ENCODE measurements at places on chromosomes 13 and 19.

GRCh38 chr19:13691569-13692435, 72.5 kb upstream of the MRI1 start:
- no peak for DNase-seq

GRCh38 chr13:99663185-99663825, 162.0 kb downstream of the TM9SF2 start:
- no peak for DNase-seq

DNA sequence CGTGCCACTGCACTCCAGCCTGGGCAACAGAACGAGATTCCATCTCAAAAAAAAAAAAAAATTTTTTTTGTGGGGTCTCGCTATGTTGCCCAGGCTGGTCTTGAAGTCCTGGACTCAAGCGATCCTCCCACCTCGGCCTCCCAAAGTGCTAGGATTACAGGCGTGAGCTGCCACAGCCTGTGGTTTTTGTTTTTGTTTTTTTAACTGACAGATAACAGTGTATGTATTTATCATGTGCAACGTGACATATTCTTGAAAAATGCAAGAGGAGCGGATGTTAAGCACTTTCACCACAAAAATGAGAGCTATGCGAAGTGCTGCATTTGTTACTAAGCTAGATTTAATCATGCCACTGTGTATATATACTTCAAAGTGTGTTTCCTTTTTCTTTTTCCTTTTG, 49.0 kb downstream of the ARHGEF18 start:
- no peak for DNase-seq

GRCh38 chr13:50012396-50013169, 2.7 kb upstream of the KCNRG start:
- DNase-seq: no peak

DNA sequence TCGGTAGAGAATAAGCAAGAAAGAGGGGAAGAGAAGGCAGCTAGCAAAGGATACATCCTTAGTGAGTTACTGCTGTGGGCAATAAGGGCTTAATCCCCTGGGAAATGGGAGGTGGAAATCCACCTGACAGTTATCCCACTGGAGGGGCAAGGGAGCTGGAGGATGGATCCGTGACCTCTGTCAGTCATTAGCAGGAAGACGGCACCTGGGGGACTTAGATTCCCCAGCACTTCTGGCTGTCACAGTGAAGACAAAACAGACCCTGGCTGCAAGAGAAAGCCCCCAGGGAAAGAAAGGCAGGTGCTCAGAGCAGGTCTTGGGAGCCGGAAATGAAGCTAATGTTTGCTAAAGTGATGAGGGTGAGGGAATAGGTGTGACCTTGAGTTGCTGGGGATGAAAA, 70.4 kb upstream of the MRI1 start:
- DNase-seq: no peak

GRCh38 chr19:45995715-45996385, 583 bp downstream of the CCDC61 start:
- DNase-seq: no peak

- DNase-seq: no peak
Measured at GRCh38 chr13:29505511-29505910, 90.0 kb downstream of the SLC7A1 start.

DNA sequence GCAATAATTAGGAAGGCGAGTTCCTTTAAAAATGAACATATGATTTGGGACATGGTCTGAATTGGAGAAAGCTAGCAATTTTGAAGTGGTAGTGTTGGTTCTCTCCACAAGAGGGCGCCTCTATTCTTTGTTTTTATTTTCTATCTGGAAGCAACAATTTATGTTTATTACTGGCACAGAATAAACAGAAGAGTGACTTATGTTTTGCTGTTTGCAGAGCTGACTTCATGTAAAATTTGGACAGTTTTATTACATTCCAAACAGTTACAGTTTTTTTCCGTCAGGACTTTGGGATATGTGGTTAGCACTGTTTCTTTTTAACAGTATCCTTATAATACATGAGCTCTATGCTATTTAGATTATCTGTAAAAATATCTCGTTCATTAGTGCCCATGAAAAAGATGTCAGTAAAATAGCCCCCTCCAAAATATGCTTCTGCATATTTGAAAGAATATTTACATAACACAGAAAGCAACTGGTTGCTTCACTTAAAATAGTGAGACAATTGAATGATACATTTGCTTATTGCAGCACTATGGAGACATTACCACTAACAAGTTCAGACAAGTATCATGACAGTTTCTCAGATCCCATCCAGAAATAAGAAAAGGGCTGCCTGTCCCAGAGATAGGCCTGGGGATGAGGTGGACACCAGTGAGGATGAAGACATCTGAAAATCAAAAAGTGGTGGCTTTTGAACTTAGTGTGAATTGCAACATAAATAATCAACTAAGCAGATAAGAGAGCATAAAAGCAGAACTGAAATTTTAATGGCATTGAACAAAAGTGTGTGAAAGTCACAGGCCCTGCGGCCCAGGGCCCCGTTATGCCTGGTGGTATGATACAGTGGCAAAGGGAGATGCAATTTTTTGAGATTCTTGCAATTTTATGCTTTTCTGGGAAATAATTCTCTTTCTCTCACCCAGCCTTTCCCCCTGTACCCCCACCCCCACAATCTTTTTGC, 32.3 kb upstream of the FGF9 start:
- DNase-seq: no peak

- no peak for DNase-seq
Measured at GRCh38 chr13:113171250-113172125, 13.0 kb downstream of the PROZ start.

- DNase-seq: no peak
Measured at GRCh38 chr19:6593651-6594416, 2.9 kb upstream of the CD70 start.

- DNase-seq: no peak
Measured at GRCh38 chr19:29596080-29596727, 9.9 kb upstream of the POP4 start.

- DNase-seq: no peak
Measured at GRCh38 chr13:42812316-42812715, 30.9 kb downstream of the FAM216B start.

GRCh38 chr19:49165865-49166301, 8.3 kb downstream of the TRPM4 start:
- no peak for DNase-seq

All from CD4-positive, alpha-beta T cell treated with Interleukin-4 for 1 hour (primary cell).